NCI-H226 (cell line): ENCODE measurements at places on chromosomes 1 and 21.

GRCh38 chr1:180267761-180268555 is 37.9 kb downstream of the LHX4 start:
- no peak for DNase-seq

- peak; percentile 63 for DNase-seq
Measured at GRCh38 chr1:19974822-19975416, 4.5 kb downstream of the PLA2G2A start.

- DNase-seq: no peak
Measured at GRCh38 chr1:18384059-18384458, 96.7 kb upstream of the KLHDC7A start.

DNA sequence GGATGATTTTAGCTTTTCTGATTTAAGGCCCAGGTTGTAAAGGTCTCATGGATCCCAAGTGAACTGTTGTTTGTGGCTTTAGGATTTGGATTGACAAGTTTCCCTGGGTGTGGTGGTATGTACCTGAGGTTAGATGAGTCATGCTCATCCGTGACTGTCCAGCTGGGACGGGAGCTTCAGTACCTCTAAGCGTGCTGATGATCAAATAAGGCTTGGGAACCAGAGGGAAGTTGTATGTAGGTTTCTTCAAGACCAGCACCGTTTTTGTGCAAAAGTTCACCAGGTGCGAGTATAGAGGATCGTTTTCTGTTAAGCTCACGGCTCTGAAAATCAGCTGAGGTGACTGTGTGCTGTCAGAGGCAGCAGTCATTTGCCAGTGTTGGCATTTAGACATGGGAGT is 19.8 kb downstream of the PLA2G2E start:
- DNase-seq: no peak

DNA sequence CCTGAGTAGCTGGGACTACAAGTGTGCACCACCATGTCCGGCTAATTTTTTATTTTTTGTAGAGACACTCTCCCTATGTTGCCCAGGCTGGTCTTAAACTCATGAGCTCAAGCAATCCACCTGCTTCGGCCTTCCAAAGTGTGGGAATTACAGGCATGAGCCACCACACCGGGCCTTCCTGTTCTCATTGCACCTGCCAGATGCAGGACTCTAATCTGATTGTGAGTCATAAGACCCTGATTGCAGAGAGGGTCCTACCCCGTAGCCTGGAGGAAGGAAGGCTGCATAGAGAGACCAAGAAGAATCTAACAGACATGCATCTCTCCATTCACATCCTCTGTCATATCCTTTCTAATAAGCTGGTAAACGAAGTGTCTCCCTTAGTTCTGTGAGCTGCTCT is 19.5 kb upstream of the CGN start:
- no peak for DNase-seq

GRCh38 chr1:183328371-183328770 is 89.8 kb downstream of the NMNAT2 start:
- no peak for DNase-seq
